ENCODE measurements at places on chromosomes 1 and 21.

DNA sequence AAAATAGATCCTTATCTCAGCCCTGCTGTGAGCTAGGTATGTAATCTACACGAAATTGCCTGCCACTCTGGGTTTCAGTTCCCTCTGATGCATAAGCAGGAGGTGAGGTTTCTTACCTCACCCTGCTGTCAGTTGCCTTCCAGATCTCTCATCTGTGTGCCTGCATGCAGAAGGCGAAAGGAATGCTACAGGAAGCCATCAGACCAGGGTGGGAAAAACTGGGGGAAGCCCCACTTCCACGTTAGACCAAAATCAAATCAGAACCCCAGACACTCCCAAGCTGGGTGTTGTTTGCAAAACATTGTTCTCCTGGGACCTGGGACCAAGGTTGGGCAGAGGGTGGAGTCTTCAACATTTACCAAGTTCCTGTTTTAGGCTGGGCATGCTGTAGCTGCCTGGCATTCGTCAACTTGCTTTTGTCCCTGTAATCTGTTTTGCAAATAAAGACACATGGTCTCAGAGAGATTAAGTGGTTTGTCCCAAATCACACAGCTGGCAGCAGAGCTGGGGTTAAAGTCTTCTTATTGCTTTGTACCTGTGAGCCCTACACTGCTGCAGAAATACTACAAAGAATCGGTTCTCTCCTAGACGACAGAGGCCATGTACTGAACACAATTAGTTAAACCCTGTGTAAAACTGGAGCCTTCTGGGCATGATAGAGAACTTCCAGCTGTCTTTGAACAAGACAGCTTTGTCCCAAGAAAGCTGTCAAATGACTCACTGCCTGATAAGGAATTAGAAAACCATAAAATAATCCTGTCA lies 389.7 kb upstream of the RUNX1 start:
- no peak for DNase-seq

DNA sequence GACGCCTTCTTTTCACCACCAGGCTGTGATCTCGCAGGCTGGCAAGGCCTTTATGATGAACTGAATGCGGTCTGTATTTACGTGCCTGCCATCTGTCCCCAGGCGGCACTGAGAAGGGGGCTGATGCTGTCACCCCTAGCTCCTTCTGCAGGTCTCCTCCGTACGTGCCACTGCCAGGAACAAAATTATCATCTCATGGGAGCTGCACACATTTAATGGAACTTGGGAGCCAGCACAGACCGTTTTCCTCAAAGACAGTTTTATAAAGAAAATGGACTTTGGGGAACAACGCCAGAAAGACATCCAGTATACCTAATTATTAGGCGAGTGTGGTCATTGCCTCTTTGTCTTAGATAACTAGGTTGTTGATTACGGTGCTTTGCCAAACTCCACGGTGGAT lies 434.5 kb downstream of the KIF26B start:
- DNase-seq: no peak

GRCh38 chr1:164595212-164595611 lies 36.2 kb downstream of the PBX1 start:
- DNase-seq: no peak

- no peak for DNase-seq
These were observed 5.1 kb downstream of the TNFRSF8 start for GRCh38 chr1:12067900-12068821.

- no peak for DNase-seq
These were observed 71.3 kb upstream of the B3GALNT2 start for GRCh38 chr1:235575597-235575996.

- DNase-seq: peak; percentile 58
These were observed 99.1 kb upstream of the CTTNBP2NL start for GRCh38 chr1:112296908-112297307.

DNA sequence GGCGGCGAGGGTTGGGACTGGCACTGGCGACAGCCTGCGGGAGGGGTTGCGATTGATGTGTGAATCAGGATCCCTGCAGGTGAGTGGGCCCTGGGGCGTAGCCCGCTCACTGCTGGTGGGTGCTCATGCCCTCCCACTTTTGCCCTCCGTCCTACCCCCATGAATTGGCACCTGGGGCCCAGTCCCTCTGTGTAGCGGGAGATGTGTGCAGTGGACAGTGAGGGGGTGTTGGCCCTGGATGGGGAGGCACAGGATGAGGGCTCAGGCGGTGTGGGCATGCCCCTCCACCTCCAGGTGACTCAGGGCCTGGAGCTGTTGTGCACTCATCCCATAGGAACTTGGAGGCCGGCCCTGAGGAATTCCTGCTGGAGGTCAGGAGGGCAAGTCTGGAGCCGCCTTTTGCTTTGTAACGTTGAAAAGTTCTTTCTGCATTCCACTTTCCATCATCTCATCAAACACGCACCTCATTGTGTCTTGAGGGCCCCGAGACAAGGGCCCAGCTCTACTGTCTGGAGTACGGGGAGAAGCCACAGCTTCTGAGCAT lies 3.0 kb downstream of the PEAR1 start:
- peak; percentile 97 for DNase-seq

DNA sequence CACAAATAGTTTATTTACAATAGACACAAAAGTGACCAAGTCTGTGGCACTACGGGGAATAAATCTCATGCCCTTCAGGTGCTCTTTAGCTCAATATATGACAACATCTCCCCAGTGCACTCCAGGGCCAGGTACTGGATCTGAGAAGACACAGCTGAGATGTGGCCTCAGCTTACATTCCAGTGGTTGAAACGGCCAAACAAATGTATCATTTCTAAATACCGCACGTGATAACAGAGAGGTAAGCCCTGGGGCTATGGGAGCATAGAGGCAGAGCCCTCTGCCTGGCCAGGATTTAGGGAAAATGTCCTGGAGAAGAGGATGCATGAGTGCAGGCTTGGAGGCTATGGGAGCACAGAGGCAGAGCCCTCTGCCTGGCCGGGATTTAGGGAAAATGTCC lies 630.5 kb downstream of the SMYD3 start:
- peak; percentile 54 for DNase-seq

- no peak for DNase-seq
These were observed 38.5 kb upstream of the PGBD5 start for GRCh38 chr1:230464671-230465070.

GRCh38 chr1:181180407-181181031 lies 92.0 kb downstream of the IER5 start:
- DNase-seq: no peak

- DNase-seq: no peak
These were observed at the start of gene KCNJ9 for GRCh38 chr1:160081261-160081936. Gene KCNJ9, plus strand, starts transcription at chr1:160081538. Its CDS starts 2,493 bp downstream, at chr1:160084031.

DNA sequence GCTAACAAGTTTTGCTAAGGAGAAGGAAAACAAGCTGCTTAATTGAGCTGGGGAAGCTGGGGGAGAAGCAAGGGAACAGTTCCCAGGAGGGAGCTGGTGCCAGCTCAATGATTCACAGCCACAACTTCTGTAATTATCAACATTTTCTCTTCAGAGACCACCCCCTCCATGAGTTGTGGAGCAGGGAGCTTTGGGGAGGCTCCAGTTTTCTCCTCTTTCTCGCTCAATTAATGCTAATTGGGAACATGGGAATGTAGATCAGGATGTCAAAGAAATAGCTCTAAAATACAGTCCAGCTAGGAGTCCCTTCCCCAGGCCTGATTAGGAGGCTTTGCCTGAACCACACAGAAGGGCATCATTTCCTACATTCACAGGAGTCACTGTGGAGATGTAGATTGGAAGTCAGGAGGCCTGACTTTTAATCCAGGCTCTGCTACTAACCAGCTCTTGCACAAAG lies 12.1 kb upstream of the MNDA start:
- DNase-seq: peak; percentile 6

DNA sequence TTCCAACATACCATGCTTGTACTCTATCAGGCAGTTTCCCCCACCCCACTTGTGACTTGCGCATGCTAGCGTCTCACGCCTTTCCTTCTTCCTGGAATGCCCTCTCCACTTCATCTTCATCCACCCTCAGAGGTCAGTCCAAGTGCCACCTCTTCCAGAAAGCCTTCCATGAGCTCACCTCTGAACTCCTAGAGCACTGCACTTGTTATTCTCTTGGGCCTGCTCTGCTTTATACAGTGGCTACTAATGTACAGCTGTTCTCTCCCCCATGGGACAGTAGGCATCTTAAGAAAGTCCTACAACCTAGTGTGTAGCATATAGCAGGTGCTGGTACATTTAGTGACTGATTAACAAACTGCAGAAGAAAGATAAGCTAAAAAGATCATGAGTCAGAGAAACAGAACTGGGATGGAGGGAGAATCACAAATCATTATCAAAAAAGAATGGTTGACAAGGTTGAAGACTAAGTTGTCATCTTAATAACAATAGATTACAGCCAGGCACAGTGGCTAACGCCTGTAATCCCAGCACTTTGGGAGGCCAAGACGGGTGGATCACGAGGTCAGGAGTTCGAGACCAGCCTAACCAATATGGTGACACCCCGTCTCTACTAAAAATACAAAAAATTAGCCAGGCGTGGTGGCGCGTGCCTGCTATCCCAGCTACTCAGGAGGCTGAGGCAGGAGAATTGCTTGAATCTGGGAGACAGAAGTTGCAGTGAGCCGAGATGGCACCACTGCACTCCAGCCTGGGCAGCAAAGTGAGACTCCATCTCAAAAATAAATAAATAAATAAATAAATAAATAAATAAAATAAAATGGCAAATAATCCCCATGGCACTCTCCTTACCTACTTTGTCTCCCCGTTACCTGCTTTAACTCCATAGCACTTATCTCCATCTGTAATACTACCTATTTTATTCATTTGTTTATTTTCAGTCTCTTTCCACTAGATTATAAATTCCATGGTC lies 16.3 kb upstream of the TSPAN1 start:
- no peak for DNase-seq

DNA sequence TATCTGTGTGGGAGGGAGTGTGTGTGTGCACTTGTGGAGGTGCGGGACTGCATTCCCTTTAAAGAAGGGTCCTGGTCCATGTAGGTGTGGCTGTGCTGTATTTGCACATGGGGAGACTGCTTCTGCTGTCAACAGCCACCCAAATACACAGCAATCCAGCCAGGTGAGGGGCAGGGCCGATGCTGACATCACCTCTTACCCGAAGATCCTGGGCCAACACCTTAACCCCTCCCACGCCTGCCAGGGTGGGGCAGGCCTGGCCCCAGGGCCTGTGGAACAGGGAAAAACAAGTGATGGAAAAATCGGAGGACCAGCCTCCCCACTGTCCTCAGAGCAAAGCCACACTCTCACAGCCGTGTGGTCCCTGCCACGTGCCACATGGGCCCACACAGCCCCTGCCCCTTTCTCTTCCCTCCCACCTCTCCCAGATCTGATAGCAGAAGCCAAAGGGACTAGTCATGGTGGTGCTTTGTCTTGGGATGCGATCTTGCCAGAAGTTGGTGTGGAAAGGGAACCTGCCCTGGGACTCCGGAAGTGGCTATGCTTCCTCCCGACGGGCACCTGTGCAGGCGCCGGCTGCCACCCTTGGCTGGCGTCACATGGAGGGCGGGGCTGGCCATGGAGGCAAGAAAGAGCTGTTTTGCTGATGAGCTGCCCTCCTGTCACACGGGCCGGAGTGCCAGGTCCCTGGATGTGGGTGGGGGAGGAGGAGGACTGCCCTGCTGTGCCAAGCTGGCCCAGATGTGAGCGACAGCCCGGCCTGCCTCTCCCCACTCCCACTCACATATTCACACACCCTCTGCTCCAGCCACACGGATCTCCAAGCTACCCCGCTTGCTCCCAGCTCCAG lies 7.8 kb upstream of the CASZ1 start:
- DNase-seq: no peak

DNA sequence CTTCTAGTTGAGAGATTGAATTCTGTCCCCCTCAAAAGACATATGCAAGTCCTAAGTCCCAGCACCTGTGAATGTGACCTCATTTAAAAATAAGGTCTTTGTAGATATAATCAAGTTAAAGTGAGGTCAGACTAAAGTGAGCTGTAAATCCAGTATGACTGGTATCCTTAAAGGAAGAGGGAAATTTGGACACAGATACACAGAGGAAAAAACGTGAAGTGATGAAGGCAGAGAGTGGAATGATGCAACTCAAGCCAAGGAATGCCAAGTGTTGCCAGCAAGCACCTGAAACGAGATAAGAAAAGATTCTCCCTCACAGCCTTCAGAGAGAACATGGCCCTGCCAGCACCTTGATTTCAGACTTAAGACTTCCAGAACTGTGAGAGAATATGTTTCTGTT lies 444.7 kb upstream of the VAMP3 start:
- no peak for DNase-seq

DNA sequence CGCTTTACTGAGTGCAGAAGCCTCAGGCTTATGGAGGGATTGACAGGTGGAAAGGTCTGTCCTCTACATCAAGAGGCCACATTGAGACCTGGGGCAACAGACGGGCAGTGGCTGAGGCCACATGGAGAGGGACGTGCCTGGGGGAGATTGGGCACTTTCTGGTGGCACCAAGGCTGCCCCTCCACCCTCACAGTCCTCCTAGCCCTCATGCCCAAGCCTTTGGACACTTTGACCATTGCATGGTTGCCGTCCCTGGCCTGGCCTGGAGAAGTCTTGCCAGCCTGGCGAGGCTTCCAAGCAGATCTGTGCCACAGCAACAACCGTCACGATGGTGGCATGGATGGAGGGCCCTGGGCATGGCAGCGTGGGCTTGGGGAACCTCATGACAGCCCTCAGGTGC lies 192.1 kb upstream of the VAMP3 start:
- no peak for DNase-seq

DNA sequence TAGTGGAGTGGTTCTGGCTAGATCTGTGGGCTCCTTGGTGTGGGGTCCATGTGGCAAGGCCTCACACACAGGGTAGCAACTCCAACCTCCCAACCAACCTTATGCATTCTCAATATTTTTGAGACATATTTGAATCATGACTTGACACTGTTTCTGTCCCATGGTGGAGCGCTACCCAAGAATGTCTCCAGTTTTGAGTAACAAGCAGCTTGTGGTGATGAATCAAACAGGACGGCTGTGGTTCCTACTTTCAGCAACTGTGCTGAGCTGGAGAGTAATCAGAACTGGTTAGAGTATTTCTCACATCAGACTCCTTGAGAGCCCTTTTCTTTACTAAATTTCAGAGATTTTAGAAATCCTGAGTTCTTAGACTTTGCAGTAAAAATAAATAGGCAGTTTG lies 3.1 kb downstream of the LCE3D start:
- no peak for DNase-seq

DNA sequence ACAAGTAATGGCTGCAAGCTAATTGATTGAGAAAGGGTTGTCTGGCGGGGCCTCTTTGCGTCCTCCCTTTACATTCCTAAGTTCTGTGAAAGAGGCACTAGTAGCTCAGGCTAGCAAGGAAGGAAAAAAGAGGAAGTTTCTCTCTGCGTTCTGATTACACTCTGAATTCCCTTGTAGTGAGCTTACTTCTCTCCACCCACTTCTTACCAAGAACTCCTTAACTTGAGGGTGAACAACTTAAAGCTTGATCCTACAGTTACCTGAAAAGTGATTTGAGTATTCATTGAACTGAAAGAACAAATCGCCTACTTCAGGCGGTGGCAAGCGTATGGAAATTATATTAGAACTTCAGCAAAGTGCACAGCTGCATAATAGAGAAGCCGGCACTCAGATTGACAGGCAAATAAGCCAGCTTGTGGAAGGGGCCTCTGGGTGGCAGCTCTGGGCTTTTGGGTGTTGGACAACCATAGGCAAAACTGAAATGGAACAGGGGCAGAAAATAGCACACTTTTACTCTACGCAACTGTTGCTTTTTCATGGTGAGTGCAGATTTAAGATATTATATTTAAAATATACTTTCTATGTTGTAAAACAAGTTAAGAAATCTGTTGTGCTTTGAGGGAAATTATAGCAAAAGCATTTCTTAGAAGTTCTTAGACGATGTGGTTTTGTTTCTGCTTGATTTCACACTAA lies 464.5 kb downstream of the USP25 start:
- peak; percentile 41 for DNase-seq

Measured in SJSA1 (cell line).